Activated naive CD4-positive, alpha-beta T cell treated with anti-CD3 and anti-CD28 coated beads for 36 hours (primary cell): ENCODE measurements at places on chromosomes 5 and 9.

DNA sequence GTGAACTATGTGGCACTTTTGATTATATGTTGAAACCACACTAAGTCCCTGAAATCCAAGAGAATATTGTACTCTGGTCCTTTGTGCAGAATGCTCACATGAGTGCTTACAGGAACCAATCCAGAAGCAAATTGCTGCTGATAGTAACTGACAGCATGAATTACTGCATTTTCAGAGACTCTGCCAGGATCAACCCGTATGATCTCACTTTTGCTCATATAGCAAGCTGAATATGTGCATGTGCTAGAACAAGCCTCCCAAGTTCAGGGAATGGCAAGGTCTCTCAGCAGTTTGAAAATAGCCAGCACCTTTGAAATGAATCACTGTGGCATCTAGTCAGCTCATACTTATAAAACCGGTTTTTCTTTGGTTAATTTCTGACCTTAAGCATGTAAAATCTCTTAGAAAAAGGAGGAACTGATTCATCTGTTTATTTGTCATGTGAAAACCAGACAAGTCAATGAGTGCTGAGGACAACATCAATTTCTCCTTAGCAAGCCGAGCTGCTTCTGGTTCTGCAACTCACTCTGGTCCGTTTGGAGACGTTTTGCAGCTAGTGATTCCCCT lies 215.7 kb upstream of the ELL2 start:
- DNase-seq: no peak

DNA sequence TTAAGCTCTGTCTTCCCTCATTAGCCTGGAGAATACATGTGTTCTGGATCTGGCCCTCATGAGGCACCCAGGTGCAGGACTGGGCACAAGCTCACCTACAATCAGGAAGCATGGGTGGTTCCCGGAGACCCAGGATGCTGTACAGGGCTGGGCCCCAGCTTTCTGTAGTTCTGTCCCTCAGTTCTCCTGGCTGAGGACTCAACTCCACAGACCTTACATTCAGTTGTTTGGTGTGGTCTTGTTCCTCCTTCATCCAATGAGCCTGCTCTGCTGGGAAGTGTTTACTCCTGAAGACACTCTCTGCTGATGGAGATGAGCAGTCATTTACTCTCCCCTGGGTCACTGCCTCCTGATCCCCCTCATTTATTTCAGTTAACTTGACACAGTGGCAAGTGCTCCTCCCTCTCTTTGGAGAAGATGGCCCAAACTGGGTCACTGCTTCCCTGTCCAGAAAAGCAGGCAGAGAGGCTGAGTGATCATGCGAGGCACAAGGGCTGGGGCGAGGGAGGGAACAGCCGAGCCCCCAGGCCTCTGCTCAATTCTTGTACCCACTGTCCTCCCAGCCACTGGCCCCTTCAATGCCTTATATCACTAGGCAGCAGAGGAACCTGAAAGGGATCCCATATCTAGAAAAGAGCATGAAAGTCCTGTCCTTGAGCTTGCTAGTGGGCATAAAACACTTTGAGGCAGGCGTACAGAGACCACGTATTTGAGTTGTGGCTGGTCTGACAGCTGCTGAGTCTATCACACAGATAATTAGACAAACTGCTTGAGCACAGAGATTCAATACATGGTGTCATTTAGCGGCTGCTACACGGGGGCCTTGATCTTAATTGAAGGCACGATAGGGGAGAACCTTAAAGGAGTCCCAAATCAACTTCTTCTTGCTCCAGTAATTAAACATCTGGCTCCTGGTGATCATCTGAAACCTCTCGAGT lies 221.7 kb downstream of the FSTL4 start:
- no peak for DNase-seq

- no peak for DNase-seq
Observed at GRCh38 chr9:76600007-76600615, 141.1 kb downstream of the GCNT1 start.

GRCh38 chr5:79612667-79613198 lies 492 bp downstream of the TENT2 start:
- peak; percentile 51 for DNase-seq
